Neural crest cell (in vitro differentiated cells): ENCODE measurements at places on chromosomes 16 and 17.

- no peak for DNase-seq
Observed at GRCh38 chr17:79732254-79732653, 1.5 kb downstream of the ENPP7 start.

DNA sequence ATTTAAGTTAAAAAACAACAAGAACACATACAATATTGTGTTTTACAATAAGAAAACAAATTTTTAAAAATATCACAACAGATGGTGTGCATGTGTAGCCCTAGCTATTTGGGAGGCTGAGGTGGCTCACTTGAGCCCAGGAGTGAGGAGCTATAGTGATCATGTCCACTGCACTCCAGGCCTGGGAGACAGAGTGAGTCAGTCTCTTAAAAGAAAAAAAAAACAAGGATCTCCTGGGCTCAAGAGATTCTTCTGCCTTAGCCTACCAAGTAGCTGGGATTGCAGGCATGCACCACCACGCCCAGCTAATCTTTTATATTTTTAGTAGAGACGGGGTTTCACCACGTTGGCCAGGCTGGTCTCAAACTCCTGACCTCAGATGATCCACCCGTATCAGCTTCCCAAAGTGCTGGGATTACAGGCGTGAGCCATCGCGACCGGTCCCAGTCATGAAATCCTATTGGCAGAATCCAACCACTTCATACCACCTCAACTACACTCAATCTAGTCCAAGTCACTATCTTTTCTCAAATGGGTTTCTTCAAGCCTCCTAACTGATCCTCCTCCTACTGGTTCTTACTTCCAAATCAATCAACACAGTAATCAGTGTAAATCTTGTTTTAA, 55.0 kb downstream of the STH start:
- no peak for DNase-seq

- peak; percentile 80 for DNase-seq
Observed at GRCh38 chr17:49851387-49852291, 3.8 kb upstream of the TAC4 start.

DNA sequence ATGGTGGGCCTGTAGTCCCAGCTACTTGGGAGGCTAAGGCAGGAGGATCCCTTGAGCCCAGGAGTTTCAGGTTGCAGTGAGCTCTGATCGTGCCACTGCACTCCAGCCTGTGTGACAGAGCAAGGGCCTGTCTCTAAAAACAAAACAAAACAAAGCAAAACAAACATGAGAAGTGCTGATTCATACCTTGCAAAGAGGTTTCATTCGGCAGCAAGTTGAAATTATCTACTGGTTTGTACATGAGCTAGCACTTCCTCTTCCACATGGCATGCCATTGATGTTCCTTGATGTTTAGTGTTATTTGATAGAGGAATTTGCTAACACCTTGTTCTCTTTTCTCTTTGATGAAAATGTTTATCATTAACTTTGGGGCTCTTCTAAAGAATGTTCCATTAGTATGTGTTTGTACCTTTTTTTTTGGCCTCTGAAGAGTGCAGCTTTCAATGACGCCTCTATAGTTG, 50.6 kb downstream of the SPECC1 start:
- DNase-seq, result no peak

- DNase-seq, result no peak
Observed at GRCh38 chr16:81615833-81616232, 163.3 kb upstream of the PLCG2 start.

GRCh38 chr17:19281161-19281560, 44.0 kb downstream of the EPN2 start:
- DNase-seq, result no peak

GRCh38 chr16:65749506-65749905, 617.0 kb upstream of the CDH5 start:
- DNase-seq, result no peak

- no peak for DNase-seq
Observed at GRCh38 chr16:64696866-64697265, 425.0 kb downstream of the CDH11 start.

DNA sequence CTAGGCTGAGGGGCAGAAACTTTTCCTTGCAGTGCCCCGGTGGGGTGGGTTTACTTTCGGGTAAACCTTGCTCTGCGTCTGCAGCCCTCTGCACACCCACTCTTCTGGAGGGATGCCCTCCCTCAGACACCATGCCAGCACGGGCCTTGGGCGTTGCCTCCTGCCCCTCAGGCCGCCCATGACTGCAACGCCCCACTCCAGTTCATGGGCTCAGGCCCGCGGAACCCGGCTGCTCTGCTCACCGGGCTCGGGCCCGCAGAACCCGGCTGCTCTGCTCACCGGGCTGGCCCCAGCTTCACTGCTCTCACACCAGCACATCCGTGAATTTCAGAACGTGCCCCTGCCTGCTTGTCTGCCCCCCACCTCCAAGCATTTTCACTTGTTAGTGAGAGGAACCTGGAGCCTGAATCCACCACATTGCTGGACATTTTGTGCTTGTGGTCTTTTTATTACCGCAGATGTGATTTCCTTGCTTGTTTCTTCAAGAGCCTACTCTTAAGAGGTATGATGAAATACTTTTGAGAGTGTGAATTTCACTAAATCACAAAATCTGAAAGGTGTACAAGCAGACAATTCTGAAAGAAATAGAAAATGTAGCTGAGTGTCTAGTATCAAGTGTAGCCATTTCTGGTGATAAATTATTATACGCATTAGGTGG, 130.9 kb downstream of the RPTOR start:
- DNase-seq, result no peak

DNA sequence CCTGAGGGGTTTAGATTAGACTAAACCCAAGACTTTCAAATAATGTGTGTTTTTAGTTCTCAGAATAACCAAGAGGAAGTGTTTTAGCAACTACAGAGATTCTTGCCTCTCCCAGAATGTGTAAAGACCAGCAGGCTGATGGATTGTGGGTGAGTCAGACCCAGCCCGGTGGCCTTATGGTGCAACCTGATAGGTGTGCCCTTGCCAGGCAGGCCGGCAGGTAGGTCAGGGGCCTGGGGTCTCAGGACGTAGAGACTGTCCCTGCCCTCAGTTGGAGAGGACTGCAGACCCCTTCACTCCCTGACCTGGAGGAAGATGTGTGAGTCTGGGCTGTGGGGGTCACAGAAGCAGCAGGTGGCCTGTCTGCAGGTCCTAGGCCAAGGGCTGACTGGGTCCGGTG, 47.2 kb upstream of the ACSF3 start:
- DNase-seq, result no peak

DNA sequence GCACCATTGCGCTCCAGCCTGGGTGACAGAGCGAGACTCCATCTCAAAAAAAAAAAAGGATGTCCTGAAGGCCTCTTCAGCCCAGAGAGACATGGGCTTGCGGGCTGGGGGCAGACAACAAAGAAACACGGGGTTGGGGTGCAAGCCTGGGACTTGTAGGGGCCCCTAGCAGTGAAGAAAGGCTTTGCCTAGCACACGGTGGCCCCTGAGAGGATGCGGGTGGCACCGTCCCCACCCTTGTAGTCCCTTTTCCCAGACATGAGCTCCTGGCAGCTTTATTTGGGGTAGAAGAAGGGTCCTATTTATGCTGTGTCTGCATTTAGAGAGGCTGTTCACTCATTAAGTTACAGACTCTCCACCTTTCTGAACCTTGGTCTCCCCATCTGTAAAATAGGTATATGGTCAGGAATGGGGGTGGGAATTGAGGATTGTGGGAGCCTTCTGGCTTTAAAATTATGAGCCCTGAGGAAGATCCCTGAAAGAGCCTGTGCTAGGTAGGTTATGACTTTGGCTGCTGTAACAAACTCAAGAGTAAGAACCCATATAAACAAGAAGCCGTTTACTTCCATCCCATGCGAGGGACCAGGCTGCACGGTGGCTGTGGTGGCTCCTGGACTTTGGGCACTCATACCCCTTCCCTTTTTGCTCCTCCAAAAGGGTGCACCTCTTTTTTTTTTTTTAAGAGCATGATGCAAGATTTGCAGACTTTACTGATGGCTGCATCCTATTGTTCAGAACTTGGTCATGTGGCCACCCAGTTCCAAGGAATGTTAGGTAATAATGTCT, 20.6 kb upstream of the ADGRG1 start:
- no peak for DNase-seq

DNA sequence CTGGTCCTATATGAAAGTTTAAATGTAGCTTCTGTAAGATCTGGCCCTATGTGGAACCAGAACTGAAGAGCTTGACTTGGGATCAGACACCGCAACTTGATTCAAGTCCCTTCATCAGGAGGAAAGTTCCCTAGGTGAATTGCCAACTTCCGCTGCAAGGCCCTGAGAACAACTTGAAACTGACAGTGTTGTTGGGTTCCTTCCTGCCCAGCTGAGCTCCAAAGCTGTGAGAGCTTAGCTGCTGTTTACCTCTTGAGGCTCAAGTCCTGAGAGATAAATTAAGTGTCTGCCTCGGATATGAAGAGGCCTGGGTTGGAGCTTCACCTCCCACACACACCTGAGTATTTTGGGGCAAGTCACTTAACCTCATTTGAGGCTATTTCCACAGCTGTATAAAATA, 44.7 kb downstream of the REXO5 start:
- DNase-seq, result no peak

- DNase-seq, result peak; percentile 65
Observed at GRCh38 chr17:27381007-27381501, 75.2 kb upstream of the KSR1 start.

DNA sequence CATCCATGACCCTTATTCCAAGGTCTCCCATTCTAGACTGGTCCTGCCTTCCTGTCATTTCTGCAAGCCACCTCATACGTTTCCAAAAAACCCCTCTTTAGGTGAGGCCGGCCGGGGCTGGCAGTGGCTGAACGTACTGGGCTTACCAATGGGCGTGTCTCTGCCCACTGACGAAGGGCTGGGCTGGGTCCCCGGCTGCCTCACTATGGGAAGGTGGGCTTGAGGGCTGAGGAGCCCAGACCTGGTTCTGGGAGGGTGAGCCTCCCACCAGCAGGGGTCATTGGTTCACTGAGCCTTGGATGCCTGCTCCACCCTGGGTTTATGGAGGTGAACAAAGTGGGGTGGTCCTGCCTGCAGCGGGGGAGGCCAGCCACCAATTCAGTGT, 19.9 kb downstream of the KDM8 start:
- no peak for DNase-seq

DNA sequence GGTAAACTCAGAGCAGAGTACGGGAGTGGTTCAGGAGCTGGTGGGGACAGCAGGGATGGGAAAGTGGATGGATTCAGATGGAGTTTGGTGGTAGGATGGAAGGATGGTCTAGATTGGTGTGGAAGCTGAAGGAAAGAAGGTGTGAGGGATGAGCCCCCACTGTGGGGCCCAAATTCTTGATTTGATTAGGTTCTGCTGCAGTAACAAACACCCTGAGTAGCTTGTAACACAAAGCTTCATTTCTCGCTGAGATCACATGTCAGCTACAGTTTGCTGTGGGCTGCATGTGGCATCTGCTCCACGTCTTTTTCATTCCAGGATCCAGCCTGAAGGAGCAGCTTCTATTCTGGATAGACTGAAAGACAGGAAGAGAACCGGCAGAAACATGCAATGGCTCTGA, 143.8 kb downstream of the IRX3 start:
- no peak for DNase-seq

- DNase-seq, result no peak
Observed at GRCh38 chr16:11147033-11147753, 108.8 kb downstream of the SOCS1 start.

DNA sequence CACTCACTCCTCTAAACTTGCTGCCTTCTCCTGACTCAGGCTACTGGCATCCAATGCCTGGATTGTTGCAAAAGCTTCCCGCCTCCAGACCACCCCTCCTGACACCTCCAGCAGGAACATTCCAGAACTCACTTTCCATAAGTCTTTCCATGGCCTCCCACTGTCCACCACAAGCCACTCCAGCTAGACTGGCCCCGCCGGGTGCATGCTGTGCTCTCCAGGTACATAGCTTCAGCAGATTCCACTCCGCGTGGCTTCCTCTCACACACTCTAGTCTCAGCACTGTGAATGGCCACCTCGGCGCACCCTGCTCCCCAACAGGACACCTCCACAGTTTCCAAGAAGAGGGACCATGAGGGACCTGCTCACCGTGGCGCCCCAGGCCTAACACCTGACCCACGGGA, 25.9 kb upstream of the FAAP100 start:
- DNase-seq, result no peak

DNA sequence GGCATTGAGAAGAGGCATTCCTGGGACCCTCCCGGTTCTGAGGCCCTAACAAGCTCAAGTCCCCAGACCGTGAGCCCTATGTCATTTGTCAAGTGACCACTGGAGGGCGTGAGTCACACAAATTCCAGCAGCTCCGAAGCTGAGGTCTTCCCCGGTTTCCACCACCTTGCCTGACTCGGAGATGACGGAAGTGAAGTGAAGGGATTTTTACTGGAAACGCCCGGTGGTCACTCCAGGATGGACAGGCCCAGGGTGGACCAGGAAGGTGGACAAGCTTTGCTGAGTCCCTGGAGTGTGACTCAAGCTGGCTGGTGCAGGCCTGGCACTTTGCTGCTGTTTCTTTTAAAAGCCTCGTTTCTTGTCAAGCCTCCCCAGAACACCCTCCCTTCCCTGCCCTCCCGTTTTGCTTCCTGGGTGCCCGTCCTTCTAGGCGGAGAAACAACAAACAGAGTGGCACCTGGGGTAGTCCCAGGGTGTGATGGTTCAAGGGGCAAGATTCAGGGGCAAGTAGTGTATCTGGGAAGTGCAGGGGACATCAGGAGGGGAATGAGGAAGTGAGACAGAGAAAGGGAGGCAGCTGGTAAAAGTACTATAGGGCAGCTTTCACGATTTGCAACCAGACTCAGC, 5.3 kb upstream of the NOS2 start:
- peak; percentile 84 for DNase-seq

DNA sequence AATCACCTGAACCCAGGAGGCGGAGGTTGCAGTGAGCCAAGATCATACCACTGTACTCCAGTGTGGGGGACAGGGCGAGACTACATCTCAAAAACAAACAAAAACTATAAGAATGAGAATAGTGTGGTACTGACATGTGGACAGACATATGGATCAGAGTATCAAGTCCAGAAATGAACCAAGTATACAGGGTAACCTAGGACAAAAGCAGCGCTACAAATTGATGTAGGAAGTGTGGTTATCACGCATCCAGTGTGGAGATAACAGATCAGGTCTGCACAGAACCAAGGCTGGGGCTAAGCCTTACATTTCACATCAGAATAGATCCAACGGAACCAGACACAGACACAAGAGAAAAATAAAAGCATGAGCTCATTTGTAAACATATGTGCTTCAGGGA, 23.0 kb upstream of the C16orf95 start:
- DNase-seq, result no peak

DNA sequence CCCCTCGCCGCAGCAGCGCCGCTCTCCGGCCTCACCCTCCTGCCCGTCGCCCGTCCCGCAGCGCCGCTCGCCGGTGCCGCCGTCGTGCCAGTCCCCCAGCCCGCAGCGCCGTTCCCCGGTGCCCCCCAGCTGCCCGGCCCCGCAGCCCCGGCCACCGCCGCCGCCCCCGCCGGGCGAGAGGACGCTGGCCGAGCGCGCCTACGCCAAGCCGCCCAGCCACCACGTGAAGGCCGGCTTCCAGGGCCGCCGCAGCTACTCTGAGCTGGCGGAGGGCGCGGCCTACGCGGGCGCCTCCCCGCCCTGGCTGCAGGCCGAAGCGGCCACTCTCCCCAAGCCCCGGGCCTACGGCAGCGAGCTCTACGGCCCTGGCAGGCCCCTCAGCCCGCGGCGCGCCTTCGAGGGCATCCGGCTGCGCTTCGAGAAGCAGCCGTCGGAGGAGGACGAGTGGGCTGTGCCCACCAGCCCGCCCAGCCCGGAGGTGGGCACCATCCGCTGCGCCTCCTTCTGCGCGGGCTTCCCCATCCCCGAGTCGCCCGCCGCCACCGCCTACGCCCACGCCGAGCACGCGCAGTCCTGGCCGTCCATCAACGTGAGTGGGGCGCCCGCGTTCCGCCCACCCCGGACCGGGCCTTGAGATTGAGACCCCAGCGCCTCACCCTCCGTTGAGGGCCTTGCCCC, 15.0 kb downstream of the TBKBP1 start:
- no peak for DNase-seq

GRCh38 chr17:4796552-4796920, 572 bp downstream of the PSMB6 start:
- DNase-seq, result peak; percentile 33
